ENCODE measurements at places on chromosomes 6 and 20. TPM values are rescaled to one million over a fixed set of nuclear protein-coding genes. Genes with fewer than 3 reads are reported as not detected.

DNA sequence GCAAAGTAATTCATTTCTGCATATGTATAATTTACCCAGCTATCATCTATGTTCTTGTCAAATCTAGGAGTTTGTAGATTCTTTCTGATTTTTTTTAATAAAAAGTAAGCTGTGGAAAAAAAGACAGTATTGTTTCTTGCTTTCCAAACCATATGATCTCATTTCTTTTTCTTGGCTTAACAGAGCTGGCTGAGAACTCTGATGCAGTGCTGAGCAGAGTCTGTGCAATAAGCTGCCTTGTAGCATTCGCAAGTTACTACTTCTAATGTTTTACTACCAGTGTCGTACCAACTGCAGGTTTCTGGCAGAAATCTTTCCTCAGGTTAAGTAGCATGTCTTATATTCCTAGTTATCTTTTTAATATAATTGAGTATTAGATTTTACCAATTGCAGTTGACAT lies 15.6 kb downstream of the RRBP1 start:
- no peak for DNase-seq
- H3K27me3 ChIP-seq = no peaks in the 10 kb centered on the region
- H3K27ac ChIP-seq = no peak overlapping the region
- peaks cover 3% of the 10 kb centered on the region for H3K36me3 ChIP-seq
- no peak overlapping the region for H3K4me3 ChIP-seq
- no peaks in the 10 kb centered on the region for H3K4me1 ChIP-seq

The BCAS1 gene
- not detected for total RNA-seq

GRCh38 chr6:157346373-157346772 lies 23.1 kb upstream of the TMEM242 start:
- no peak overlapping the region for H3K4me3 ChIP-seq
- H3K27me3 ChIP-seq = peaks cover 54% of the 10 kb centered on the region
- no peaks in the 10 kb centered on the region for H3K36me3 ChIP-seq
- no peak for DNase-seq

- no peak for DNase-seq
- no peak overlapping the region for H3K4me3 ChIP-seq
- no peak overlapping the region for H3K27ac ChIP-seq
- H3K4me1 ChIP-seq = no peaks in the 10 kb centered on the region
- peaks cover 4% of the 10 kb centered on the region for H3K27me3 ChIP-seq
- no peaks in the 10 kb centered on the region for H3K36me3 ChIP-seq
These were observed 271.6 kb downstream of the DHX35 start for GRCh38 chr20:39233755-39234154.

The ARFGEF3 gene
- total RNA-seq = 0.30 TPM

The KIF6 gene
- 2.3 TPM for total RNA-seq

The IMPG1 gene
- not detected for total RNA-seq
